Lower leg skin (tissue), 4 donors: ENCODE measurements at places on chromosomes 6 and 20.

DNA sequence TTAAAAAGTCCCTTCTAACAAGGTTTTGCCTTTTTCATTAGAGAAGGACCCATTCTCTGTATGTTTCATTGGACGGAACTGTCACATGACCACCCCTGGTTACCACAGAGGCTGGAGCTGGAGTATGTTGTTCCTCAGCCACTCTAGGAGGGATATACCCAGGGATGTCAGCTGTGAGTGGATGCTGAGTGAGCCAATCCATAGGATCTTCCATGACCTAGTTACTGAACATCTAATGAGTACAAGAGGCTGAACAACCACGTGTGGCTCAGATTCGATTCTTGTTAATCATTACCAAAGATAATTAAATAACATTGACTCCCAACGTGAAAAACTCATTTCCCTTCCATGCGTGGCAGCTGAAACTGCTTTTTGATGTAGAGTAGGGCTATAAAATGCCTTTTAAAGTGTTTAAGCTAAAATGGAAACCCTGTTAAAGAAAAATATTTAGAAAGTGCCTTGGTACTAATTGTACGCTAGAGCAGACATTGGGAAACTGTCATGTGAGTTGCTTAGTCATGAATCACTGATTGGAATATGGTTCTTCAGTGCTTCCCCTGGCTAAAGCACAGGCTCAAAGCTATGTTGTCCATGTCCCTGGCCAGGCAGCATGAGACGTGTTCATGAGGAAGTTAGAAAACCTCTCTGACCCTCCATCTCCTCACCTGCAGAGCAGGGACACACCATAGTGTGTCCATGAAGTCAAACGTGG lies 256.1 kb downstream of the ZNF217 start:
- DNase-seq: no peak

DNA sequence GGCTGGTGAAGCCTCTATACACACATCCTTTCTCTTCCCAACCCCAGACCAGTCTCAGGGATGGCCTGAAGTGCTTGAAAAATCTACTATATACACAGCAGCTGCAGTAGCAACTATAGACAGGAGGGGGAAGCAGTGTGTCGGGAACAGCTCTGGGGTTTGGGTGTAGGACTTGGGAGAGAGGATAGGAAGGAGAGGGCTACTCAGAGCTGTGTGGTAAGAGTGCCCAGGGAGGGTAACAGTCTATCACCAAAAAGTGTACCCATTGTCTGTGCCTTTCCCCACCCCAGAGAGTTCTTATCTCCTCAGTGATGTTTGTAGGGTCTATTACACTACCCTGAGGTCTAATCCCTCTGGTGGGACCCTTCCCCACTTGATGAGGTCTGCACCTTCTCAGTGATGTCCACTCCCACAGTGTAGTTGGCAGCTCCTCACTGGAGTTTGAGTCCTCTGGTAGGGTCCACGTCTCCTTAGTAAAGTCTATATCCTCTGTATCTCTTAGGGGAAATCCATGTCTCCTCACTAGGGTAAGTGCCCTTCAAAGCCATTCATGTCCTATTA lies 1.5 kb upstream of the GGT7 start:
- DNase-seq: peak; percentile 79

DNA sequence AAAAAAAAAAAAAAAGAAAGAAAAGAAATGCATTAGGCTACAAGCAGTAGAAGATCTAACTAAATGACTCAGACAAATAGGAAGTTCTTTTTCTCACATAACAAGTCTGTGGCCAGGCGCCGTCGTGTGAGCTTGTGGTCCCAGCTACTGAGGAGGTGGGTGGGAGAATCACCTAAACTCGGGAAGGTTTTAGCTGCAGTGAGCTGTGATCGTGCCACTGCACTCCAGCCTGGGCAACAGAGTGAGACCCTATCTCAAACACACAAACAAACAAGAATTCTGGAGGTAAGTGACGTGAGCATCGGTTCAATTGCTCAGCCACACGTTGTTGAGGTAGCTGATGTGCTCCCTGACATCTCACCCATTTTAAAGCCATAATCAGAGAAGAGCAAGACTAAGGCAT lies 37.9 kb upstream of the SLC23A2 start:
- DNase-seq: no peak

GRCh38 chr6:156107624-156108101 lies 652.0 kb upstream of the NOX3 start:
- DNase-seq: no peak

- no peak for DNase-seq
These were observed 49.9 kb downstream of the BMP5 start for GRCh38 chr6:55825402-55826051.

GRCh38 chr6:113825781-113826180 lies 31.4 kb upstream of the MARCKS start:
- peak; percentile 70 for DNase-seq

DNA sequence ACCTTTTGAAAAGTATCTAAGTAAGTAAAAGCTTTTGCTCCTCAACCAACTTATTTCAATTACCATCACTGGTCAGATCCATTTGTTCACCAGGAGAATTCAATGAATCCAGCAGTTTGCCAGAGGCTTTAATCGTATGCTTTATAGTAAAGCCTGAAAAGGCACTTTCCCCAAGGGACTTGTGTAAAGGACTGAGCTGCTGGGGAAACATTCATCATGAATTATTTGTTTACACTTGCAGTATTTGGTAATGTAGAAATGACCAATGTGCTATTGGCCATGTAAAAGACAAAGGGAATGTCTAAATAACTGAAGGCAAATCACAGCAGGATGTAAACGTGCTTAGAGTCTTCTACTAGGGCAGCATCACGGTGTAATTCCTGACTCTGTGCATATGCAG lies 471.4 kb downstream of the ADGRB3 start:
- no peak for DNase-seq

- no peak for DNase-seq
These were observed 1.3 kb upstream of the KIAA0408 start for GRCh38 chr6:127460465-127460864.

DNA sequence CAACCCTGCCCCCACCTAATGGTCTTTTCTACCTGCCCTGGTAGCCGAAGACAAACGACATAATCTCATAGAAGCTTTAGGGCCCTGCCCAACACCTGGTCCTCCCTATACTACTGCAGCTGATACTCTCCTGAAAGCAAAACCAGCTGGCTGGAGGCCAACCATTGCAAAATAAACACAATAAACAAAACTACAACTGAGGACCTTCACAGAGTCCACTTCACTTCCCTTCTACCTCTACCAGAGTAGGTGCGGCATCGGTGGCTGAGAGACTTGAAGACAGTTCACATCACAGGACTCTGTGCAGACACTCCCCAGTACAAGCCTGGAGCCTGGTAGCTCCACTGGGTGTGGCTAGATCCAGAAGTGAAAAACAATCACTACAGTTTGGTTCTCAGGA lies 476.2 kb downstream of the MMUT start:
- peak; percentile 59 for DNase-seq

DNA sequence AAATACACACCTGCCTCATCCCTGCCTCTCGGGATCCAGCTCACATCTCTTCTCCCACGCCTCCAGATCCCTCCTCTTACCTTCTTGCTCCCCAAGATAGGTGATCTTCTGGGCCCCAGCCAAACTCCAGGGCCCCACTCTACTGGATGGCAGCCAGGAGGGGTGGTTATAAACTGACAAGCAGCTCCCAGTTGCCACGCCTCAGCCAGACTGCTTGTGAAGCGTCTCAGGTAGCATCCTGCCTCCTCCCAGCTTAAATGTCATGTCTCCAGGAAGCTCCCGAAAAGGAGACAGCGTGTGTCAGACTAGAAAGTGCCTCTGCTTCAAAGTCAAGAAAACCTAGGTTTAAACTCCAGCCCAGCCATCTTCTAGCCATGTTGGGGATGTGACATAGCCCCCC lies 114.1 kb downstream of the LRFN2 start:
- DNase-seq: no peak

DNA sequence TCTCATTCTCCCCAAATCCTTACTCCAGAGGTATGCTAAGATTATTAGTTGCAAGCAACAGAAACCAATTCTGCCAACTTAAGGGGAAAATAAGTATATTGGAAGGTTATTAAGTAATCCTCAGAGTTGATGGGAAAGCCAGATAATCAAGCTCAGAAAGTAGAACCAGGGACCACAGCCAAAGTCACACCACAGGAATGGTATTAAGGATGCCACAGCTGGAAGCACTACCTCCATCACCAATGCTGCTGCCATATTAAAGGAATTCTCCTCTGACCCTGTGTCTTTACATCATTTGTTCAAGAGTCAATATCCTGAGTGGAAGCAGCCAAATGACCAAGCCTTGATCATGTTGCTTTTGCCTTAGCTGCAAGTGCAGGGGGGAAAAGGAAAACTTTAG lies 9.9 kb downstream of the PROCR start:
- DNase-seq: no peak
